ENCODE measurements at places on chromosomes 5 and 9.

GRCh38 chr5:151903243-151903653, 21.4 kb downstream of the GLRA1 start:
- DNase-seq, result no peak

DNA sequence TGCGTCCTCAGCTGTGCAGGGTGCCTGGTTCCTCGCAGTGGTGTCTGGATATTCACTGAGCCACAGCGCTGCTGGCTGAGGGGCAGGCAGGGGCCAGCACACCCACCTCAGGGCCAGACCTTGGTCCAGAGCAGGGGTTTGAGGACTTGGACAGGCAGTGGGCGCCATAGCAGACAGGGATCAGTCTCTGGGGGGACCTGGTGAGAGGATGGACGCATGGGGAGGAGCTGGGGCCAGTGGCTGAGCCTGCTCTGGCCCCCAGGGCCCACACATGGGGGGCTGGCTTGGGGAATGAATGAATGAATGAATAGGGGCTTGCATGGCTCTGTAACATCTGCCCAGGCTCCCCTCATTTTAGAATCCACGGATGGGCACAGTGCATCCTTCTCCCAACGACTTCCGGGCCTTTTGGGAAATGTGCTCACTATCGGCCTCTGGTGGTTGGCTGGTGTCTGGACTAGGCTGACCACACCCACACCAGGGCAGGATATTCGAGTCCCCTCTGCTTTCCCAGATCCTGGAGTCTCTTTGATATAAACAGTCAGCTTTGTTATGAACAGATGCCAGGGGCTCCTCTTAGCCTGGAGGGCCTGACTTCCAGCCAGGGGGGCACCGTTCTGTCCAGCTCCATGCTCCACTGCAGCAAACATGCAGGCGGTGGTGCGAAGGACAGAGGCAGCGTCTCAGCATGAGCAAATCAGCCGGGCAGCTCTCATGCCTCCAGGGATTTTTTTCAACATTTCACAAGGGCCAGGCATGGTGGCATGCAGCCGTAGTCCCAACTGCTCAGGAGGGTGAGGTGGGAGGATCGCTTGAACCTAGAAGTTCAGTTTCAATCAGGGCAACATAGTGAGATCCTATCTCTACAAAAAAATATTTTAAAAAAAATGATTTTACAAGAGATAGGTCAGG, 62.6 kb downstream of the NEK6 start:
- no peak for DNase-seq

DNA sequence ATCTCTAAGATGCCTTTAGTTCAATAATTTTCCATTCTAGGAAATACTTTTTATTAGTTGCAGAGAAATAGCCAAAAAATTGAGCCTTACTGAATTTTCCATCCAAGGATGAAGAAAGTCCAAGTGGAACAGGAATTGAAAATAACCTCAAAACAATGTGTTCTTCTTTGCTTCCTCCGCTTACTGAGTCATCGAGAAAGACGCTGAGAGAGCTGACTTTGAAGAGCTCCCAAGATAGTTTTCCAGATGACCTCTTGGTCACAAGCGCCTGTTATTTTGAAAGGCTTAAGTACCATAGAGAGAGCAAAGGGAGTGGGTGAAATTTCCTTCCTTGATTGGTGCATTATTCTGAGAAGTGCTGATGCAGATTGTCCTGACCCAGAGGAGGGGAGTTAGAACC, 253.5 kb upstream of the ATP10B start:
- DNase-seq, result no peak

DNA sequence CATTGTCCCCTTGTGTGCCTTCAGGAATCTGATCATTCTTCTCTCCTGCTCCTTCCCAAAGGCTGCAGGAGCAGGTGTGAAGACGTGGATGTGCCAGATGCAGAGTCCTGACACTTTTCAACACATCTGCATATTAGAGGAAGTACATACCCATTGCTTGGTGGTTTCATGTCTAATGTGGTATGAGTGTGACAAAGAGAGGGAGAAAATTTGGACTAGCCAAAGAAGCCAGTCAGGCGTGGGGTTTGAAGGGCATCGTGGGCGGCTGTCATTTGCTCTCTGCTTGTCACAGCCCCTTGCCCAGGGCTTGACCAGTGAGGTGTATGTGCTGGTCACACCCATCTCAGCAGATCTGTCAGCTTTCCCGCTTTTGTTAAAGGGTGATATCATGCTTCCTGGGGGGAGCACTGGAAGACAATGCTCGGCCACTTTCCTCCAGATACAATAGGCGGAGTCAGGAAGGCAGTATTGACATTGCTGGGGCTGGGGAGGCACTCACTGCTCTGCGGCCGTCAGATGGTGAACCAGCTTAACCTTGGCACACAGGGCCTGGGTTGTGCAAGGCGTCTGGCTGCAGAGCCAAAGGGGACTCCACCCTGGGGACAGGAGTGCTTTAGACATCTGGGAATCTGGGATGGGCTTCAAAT, 8.6 kb downstream of the TEK start:
- DNase-seq, result no peak

GRCh38 chr9:38079461-38080031, 10.5 kb upstream of the SHB start:
- no peak for DNase-seq

DNA sequence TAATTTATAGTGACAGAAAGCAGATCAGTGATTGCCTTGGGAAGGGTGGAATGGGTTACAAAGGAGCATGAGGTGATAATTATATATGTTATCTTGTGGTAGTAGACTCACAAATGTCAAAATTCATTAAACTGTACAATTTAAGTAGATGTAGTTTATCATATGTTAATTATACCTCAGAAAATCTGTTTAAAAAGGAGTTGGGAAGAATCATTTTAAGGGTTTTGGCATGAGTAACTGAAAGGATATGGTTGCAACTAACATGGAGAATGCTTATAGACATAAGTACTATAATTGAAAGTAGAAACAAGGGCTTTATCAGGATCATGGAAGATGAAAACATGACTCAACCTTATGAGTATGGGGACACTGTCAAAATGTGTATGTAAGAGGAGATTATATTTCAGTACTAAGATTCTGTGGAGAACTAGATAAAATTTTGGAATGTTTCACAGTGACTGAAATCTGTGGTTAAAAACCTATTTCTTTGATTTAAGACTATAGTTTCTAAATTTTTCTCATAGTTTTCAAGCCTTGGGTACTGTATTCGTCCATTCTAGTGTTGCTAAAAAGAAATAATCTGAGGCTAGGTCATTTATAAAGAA, 73.3 kb downstream of the FCHO2 start:
- no peak for DNase-seq

GRCh38 chr9:120767451-120767850, 25.8 kb downstream of the FBXW2 start:
- DNase-seq, result no peak

DNA sequence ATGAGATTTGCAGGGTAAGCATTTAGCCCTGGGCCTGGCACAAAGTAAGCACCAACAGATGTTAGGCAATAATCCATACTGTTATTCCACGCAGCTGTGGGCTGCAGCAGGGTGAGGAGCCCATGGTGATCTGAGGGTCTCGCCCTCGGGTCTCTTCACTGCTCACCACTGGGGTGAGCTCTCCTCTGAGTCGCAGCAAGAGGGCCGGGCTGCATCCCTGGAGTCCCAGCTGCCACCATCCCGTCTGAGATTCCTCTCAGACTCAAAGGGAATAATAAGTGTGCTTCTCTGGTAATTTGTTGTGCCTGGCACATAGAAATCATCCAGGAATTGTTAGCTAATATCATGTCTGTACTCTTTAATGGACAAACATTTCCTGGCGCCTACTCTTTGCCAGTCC, 6.9 kb downstream of the NKX2-5 start:
- DNase-seq, result no peak

DNA sequence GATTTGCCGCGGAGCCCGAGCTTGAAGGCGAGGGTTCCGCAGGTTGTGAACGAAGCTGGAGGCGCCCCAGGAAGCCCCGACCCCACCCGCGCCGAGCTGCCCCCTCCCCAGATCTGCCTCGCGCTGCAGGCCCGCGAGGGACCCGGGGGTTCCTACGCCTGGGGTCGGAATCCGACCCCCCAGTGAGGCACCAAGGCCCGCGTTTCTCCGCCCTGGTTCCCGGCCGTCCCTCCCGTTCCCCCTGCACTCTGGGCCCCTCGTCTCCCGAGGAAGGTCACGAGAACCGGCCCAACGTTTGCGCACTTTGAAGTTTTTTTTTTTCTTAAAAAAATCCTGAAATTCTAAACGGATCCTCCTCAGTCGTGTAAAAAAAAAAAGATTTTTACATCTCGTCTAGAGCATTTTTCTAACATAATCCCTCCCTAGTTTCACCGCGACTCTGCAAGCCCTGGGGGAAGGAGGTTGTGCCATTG, 880 bp upstream of the GFPT2 start:
- no peak for DNase-seq

Measured in stimulated activated CD8-positive, alpha-beta memory T cell treated with anti-CD3 and anti-CD28 coated beads, Interleukin-2, amount 100 ng/mL, for 1 hour (primary cell).